ENCODE measurements at places on chromosomes 3 and 15.

- no peak for DNase-seq
These were observed 3.9 kb downstream of the ABHD6 start for GRCh38 chr3:58241306-58242044.

GRCh38 chr3:111605018-111605417 is 9.9 kb upstream of the ZBED2 start:
- DNase-seq = no peak

DNA sequence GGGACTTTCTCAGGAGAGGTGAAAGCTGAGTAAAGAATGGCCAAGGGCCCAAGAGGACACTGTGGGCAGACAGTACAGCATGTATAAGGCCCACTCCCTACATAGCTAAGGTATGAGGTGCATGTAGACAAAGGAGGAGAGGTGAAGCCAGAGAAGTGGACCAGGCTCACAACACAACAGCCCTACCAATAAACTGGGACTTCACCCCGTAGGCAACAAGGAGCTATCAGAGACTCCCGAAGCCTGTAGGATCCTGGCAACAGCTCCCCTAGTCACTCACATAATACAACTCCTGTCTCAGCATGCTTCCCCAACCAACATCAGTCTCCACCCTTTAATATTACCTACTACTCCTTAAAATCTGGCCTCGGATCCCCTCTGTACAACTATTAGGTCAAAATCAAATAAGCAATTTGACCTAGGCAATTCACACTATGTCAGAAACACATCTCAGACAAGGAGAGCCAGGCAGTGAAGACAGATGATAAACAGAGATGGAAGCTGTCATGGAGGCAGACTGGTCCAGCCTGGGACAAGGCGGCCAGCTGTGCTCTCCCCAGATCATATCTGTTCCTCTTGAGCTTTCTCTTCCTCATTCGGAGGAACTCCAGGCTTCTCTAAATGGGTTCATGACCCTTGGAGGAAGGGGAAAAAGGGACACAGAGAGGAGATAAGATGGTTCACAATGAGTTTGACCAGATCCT is 1.4 kb downstream of the XXYLT1 start:
- no peak for DNase-seq

DNA sequence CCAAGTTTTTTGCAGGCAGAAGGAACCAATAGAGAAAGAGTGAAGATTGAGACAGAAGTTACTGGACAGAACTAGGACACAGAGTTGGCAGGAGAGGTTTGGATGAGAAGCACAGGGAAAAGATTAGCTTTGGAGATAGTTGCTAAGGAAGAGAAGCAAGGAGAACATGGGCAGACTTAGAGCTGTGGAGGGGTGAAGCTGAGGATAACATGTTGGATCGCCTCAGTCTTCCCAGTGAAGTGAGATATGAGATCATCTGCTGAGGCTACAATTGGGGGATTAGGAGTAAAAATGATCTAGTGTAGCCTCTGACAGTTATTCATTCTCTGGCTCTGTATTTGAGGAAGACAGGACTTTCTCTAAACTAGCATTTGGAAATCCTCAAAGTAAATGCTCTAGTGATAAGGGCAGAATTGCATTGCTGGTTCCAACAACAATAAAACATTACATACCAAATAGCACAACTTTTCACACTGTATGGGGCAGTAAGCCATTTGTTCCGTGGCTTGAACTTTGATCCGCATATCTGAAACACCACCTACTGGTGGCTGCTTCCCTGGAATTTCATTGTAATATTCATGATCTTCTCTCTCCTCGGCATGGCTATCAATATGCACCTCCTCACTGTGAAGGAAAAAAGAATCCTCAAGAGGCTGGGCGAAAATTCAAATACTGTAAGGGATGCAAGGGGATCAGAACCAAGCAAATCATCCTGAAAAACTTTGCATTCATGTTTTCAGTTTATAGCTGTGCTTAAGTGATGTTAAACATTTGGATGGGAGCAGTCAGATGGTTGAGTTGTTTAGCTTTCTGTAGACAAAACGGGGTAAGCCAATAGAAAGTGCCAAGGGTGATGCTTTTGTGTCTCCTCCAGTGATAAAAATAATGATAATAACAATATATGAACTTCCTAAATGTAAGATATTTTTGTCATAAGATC is 22.2 kb upstream of the EID1 start:
- no peak for DNase-seq

- DNase-seq = no peak
These were observed 54.4 kb downstream of the CCDC66 start for GRCh38 chr3:56611364-56611763.

DNA sequence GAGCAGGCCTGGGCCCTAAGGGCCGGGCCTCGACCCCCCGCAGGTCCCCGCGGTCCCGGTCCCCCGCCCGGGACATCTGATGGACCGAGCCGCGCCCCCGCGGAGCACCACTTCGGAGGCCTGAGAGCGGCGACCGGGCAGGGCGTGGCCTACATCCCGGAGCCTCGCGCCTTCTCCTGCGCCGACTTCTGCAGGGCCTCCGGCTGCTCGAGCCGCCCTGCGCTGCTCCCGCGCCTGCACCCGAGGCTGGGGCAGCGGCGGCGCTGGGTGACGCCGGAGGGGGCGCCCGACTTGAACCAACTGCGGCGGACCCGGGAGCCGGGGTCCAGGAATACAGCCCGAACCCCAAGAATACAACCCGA is 14.9 kb upstream of the GP9 start:
- DNase-seq = peak; percentile 51

- DNase-seq = no peak
These were observed 223.3 kb upstream of the TPRG1 start for GRCh38 chr3:188948281-188948996.

- no peak for DNase-seq
These were observed 91.6 kb downstream of the RASA2 start for GRCh38 chr3:141578202-141578973.

DNA sequence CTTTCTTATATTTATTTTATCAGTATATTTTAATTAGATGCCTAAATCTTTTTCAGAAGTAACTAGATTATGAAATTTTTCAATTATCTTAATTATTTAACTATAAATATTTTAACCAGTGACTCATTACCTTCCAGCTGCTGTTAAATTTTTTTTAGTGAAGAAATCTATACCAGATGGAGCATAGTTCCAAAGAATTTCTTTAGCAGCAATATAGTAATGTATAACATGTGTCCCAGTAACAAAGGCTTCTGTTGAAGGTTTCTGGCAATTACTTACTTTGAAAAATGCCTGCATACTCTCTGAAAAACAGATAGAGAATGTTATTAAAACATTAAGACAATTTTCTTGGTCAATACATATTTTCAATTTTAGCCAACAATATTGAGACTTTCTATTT is 45.1 kb upstream of the CP start:
- no peak for DNase-seq

DNA sequence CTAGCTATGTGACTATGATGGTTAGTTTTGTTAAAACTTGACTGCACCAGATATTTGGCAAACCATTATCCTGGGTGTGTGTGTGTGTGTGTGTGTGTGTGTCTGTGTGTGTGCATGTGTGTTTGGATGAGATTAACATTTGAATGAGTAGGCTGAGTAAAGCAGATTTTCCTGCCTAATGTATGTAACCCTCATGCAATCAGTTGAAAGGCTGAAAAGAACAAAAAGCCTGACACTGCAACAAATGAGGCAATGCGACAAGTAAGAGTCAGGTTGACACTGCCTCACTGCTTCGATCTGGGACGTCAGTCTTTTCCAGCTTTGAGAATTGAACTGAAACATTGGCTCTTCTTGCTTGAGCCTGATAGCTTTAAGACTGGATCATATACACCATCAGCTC is 643.0 kb downstream of the NAALADL2 start:
- DNase-seq = no peak

- DNase-seq = no peak
These were observed 7.2 kb downstream of the MAP2K5 start for GRCh38 chr15:67549736-67550135.

DNA sequence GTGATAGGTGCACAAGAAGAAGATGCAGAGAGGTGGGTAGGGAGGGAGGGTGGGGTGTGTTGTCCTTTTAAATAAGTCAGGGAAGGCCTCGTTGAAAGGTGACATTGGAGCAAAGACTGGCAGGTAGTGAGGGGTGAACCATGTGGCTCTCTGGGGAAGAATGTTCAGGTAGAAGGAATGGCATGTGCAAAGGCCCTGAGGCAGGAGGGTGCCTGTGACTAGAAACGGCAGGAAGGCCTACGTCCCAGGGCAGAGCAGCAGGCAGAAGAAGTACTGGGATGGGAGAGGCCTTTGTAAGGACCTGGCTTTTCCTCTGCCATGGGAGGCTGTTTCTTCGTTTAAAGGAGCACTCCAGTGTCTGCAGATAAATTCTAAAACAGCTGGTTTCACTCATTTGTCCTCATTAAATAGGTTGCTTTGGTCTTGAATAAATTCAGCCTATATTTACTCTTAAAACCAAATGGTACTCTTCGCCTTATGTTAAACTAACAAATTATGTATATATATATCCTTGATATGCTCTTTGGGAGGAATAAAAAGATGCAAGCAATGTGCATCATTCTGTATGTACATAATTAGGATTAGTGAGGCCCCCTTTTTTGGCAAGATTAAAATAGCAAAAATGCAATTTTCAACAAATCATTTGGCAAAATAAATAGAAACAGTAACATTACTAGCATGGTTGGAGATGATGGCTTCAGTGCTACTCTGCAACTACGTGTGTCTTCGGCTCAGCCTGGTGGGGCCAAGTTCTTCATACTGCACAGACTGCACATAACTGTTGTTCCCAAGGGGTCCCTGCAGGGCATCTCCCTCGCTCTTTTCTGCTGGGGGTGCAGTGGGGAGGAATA is 151.4 kb downstream of the KLF13 start:
- DNase-seq = no peak

DNA sequence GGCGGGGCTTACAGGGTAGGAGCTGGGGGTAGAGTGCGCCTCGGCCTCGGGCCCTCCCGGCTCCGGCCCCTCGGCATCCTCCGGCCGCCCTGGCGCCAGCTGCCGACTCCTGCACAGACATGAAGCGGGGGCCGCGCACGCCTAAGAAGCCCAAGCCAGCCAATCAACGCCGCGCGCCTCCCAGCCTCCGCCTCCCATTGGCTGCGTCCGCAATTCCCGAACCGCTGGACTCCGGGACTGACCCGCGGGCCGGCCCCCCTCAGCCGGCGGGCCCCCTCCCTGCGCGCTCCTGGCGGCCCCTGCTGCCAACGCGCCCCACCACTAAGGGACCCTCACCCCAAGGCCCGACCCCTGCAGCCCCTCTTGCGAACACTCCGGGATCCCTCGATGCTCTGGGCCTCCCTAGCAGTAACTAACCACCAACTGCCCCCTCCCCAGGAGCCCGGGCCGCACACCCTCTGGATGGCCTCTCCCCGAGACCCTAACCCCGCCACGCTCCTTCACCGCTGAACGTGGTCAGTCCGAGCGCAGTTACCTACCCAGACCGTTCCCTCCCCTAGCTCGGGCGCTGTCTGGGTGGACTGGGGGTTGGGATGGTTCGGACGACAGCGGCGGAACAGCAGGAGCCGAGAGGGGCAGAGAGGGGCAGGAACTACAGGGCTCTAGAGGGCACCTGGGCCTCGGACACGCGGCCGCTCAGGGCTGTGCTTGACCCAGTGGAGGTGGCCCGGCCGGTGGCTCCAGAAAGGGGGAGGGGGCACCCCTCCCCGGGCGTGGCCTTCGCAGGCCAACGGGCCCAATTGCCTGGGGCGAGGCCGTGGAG is 5.0 kb downstream of the GATA2 start:
- DNase-seq = peak; percentile 31

DNA sequence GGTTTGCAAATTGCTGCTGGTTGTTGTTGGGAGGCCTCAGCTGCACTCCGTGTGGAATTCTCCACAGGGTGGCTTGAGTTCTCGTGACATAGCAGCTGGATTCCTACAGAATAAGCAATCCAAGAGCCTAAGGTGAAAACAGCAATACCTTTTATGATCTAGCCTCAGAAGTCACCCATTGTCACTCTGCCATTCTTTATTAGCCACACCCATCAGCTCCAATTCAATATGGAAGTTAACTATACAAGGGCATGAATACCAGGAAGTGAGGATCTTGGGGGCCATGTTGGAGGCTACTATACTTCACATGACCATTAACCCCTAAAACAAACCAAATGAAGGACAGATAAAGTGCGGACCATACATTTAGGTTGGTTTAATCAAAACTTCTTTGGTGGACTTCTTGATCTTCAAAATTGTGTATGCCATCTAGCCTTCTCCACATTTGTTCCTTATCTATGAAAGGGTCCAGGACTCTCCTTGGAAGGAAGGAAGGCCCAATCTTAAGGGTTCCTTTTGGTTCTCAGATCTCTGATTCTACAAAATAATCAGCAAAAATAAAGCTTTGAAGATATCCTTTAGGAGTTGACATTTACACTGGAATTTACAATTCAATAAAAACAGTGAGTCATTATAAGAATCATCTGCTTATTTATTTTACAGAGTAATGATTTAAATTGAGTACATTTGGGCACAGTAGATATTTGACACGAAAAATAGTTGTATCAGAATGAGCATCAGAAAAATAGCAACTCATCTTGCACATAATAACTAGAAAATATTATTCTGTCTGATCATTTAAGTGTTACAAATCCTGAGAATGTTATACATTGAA is 21.5 kb downstream of the CIAO2A start:
- DNase-seq = no peak

GRCh38 chr3:37945807-37946530 is 44.6 kb upstream of the VILL start:
- no peak for DNase-seq

- no peak for DNase-seq
These were observed 55.6 kb upstream of the CGNL1 start for GRCh38 chr15:57320631-57321220.

- DNase-seq = no peak
These were observed 79.0 kb upstream of the C3orf49 start for GRCh38 chr3:63740116-63740515.

DNA sequence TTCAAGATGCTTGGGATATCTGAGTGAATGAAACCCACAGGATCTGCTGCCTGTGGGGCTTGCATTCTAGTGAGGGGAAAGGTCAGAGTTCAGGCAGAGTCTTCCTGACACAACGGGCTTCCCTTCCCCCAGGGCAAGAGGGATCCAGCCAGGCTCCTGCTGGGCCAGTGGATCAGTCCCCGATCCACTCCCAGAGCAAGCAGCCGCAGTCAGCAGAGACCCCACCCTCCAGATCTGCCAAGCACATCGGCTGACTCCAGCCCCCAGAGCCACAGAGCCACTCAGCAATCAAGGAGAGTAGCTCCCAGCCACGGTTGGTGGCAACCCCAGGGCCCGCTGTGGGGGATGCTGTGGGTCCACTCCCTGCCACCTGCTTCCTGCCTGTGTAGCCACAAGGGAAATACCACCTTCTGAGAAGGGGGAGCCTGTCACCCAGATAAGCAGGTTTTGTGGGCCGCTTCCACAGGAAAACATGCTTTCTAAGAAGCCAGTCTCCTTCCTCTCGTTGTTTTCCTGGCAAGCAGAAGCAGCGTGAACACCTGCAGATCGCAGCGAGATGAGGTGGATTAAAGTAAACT is 44.9 kb downstream of the CPN2 start:
- DNase-seq = no peak

DNA sequence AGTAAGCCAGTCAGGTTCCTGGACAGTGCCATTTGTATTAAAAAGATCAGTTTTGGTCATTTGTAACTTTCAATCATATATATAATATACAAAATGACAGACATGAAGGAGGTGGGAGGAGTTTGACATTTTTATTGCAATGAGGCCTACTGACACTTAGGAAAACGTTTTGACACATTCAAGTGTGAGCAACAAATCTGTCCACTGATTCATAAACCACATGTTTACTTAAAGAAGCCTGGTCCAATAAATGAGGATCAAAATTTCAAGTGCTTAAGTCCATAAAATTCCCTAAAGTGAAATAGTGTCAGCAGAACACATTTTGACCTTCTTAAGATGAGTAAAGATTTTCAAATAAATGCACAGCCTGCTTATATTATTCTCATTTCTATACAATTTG is 137.3 kb downstream of the MECOM start:
- no peak for DNase-seq

- no peak for DNase-seq
These were observed 7.7 kb downstream of the ITPKA start for GRCh38 chr15:41501191-41501917.
